Transverse colon (tissue), 4 donors: ENCODE measurements at places on chromosomes 3 and 15.

DNA sequence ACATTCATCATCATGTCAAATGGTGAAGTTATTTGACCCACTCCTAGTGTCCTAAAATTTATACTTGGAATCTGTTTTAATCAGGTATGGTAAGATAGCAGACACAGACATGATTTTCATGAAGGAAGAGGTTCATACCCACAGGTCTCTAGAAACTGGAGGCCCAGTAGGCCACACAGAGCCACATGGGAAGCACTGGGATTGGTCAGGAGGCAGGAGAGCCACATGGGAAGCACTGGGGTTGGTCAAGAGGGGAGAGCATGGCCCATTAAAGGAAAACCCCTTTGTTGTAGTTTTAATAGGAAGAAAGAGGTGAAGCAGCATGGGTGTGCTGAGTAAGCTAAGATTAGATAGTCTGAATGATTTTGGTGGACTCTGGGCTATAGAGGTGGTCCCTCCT is 356.9 kb downstream of the MFSD1 start:
- DNase-seq: no peak

DNA sequence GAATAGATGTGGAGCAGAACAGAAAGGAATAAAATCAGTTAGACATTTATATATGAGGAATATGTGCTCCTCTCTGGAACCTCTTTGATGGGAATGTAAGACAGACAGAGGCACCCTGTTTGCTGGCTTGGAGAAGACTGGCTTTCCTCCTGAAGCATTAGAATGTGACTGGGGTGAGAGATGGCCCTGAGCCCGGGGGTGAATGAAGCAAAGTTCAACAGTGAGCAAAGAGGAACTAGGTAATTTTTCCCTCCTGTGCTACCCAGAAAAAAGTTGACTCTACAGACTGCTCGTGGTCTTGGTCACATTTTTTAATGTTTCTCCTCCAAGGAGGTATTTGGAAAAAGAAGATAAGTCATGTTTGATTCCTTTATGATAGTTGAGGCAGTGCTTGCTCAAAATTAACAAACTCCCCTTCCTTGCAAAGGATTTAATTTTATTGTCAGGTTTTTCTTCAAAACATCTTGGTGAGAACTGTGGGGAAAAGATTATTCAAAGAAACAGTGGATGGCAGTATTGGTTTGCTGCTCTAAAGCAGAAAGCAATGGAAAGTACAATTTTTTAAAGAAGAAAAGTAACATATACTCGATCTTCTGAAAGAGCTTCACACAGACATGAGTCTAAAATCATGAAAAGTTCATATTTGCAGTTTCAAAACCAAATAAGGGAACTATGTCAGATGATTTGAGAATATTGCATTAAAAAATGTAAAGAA is 370.4 kb upstream of the CDIN1 start:
- no peak for DNase-seq

DNA sequence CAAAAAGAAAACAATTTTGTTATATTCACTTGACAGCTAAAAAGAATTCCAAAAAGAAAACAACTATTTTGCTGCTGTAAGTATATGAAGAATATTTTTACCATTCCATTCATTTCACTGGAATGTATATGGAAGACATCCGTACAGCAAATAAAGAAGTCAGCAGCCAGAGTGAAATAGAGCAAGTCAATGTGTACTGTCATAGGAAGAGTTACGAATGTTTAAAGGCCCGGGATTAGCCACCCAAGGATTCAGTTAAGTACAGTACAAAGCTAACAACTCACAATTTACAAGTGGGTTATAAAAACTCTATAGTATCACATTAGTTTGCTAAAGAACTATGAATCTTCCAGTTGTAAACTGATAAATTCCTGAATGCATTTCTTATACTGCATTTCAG is 14.4 kb upstream of the XXYLT1 start:
- DNase-seq: no peak

DNA sequence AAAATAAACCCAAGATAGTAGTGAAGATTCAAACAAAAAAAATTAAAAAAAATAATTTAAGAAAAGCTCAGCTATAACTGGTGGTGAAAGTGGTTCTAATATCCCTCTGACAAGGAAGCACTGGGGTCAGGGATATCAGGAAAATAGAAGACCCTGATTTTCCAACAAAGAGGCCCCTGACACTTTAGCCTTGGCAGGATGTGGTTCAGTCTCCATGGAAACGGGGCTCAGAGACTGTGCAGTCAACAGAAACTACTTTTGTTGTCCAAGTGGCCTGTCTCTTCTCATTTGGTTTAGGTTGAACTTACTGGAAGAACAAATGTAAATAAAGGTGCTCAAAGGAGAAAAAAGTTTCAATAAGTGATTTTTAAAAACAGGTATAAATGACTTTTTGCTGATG is 27.2 kb downstream of the INTS14 start:
- DNase-seq: peak; percentile 13

- DNase-seq: no peak
These were observed 57.4 kb upstream of the STXBP5L start for GRCh38 chr3:120850381-120851295.

GRCh38 chr15:51093839-51094605 is 684 bp downstream of the TNFAIP8L3 start:
- DNase-seq: peak; percentile 29

- no peak for DNase-seq
These were observed 79.5 kb downstream of the LINGO1 start for GRCh38 chr15:77553257-77553656.

DNA sequence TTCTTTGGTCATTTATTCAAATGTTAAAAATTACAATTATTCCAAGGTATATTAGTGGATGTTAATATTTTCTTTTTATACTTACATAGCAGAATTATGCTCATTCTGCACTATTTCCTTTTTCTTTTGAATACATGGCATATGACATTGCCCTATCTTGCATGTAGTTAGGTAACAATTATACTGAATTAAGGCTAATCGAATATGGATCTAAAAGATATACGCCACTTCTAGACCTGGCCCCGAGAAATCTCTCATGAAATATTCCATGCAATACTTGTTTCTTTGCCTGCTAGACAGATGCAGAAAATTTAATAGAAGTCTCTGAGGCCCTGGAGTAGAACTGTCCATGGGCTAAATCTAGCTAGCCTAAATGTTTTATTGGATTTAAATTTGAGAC is 493.4 kb downstream of the OTOL1 start:
- no peak for DNase-seq

- DNase-seq: no peak
These were observed 54.6 kb downstream of the MB21D2 start for GRCh38 chr3:192863091-192863420.
